SK-MEL-5 (cell line): ENCODE measurements at places on chromosomes 6 and 20.

GRCh38 chr20:51220293-51220706 is 197.4 kb upstream of the KCNG1 start:
- peak; percentile 43 for DNase-seq

- no peak for DNase-seq
Observed at GRCh38 chr6:25417046-25417605, 138.0 kb downstream of the CARMIL1 start.

DNA sequence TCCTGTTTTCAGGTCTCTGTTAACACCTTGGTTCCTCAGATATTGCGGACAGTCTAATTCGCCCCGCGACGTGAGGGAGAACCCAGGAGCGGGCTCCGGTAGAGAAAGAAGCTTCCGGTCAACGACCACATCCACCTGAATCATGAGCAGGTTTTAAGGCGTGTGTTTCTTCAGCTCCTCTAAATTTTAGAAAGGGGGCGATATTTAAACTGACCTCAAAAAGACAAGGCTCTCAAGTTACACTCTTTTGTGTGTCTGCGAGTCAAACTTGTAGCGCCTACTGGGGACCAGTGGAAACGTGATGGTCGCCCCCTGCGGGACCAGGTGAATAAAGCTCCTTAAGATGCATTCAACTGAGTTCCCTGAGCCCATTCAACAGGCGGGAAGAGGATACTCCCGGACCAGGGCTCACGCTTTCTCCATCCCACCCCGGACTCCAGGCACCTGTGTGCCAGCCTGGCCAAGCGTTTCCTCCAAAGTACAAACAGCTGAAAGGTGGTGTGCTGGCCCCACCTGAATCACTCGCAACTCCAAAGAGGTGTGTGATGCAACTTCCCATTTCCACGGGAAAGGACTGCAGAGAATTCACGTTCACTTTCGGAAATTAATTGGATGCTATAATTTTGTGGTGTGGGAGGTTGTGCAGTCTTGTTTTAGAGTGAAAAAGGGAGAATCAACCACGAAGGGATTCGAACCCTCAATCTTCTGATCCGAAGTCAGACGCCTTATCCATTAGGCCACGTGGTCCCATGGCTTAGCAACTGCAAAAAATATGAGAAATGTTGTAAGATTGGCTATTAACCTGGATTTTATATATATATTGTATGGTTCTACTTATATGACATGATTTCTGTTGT is 17.0 kb downstream of the GPX5 start:
- DNase-seq: peak; percentile 84

GRCh38 chr6:92354270-92354829 is 1065.0 kb downstream of the EPHA7 start:
- DNase-seq: no peak

- DNase-seq: no peak
Observed at GRCh38 chr6:144712541-144712940, 427.4 kb downstream of the UTRN start.

GRCh38 chr6:82954937-82955577 is 110.6 kb downstream of the UBE3D start:
- no peak for DNase-seq

- DNase-seq: no peak
Observed at GRCh38 chr6:139150920-139151319, 16.0 kb downstream of the HECA start.

GRCh38 chr6:34736823-34737222 is 20.5 kb upstream of the SNRPC start:
- DNase-seq: no peak

DNA sequence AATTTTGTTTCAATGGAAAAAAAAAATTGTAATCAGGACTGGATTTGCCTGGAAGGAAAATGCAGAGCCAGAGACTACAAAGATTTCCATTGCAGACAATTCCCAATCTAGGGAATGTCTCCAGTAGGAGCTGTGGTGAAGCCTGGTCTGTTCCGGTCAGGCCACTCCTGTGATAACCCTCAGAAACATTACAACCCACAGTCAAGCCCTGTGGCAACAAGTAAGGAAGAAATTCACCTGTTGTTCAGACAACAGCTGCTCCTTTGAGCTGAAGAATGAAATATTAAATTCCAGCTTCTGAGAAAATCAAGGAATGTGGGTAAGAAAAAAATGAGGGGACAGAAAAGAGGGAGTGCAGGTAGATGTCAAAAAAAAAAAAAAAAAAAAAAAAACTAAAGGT is 8.0 kb downstream of the PRKN start:
- DNase-seq: no peak

GRCh38 chr20:1848373-1848772 is 46.8 kb upstream of the SIRPA start:
- DNase-seq: no peak

- no peak for DNase-seq
Observed at GRCh38 chr6:108771421-108771820, 76.8 kb upstream of the ARMC2 start.

- no peak for DNase-seq
Observed at GRCh38 chr20:62749851-62750445, 41.3 kb downstream of the NTSR1 start.

DNA sequence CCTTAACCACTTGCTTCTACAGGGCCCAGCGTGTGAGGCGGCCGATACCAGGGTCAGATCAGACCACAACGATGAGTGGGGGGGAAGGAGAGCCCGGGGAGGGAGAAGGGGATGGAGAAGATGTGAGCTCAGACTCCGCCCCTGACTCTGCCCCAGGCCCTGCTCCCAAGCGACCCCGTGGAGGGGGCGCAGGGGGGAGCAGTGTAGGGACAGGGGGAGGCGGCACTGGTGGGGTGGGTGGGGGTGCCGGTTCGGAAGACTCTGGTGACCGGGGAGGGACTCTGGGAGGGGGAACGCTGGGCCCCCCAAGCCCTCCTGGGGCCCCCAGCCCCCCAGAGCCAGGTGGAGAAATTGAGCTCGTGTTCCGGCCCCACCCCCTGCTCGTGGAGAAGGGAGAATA is 2.8 kb downstream of the RING1 start:
- no peak for DNase-seq

GRCh38 chr20:41249411-41250281 is 67.9 kb downstream of the ZHX3 start:
- DNase-seq: peak; percentile 62

DNA sequence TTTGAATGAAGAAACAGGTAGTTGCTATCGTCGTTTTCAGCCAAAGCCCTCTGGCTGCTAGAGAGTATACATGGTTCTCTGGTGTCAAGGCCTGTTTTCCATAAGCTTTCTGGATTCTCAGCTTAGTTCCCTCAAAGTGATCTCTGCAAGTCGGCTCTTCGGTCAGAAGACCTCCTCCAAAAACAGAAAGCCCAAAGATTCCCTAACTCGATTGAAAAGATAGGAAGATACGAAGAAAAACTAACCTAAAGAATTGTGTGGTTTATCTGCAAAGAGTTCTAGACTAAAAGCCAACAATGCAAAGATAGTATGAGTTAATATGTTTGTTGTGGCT is 545 bp upstream of the ASCC3 start:
- no peak for DNase-seq

GRCh38 chr20:39516964-39517363 is 554.8 kb downstream of the DHX35 start:
- no peak for DNase-seq

DNA sequence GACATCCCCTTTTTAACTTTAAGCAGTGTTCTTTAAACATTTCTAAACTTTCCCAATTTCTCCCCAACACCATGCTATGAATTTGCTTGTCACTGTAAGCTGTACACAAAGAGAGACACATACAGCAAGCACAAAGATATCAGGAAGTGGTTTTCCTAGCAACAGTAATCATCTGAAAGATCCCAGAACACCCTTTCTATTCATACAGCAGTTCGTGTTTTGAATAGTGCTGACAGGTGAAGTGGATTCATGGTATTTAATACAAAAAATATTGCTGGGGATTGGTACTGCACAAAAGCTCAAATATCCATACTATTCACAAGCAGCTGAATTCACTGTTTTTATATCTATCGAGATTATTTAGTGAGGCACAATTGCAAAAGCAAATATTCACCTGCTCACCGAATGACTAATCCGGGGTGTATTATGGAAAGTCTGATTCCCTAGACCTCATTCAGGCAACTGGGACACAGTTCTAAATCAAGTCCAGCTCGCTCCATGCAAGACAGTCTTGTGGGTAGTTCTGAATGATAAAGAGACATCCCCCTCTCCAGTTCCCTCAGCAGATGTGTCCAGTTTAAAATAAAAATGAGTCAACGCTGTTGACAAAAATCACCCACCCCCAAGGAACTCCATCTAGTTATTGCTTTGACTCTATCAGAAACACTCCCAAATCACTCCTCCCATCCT is 107.1 kb upstream of the TSHZ2 start:
- DNase-seq: no peak

- DNase-seq: peak; percentile 75
Observed at GRCh38 chr20:5220321-5221060, 93.7 kb downstream of the CDS2 start.

DNA sequence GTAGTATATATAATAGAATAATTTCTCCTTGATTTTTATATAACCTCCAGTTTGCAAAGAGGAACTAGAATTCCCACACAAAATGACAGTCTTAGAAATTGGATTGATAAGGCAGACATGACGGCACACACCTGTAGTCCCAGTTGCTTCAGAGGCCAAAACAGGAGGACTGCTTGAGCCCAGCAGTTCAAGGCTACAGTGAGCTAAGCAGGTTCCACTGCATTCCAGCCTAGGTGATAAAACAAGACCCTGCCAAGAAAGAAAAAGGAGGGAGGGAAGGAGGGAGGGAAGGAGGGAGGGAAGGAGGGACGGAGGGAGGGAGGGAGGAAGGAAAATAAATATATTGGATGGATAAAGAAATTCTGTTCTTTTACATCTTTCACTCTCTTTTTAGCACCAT is 77.6 kb upstream of the SASH1 start:
- no peak for DNase-seq

GRCh38 chr6:104625536-104625935 is 234.2 kb downstream of the HACE1 start:
- DNase-seq: no peak

- no peak for DNase-seq
Observed at GRCh38 chr6:64807785-64808184, 899.2 kb downstream of the EYS start.

DNA sequence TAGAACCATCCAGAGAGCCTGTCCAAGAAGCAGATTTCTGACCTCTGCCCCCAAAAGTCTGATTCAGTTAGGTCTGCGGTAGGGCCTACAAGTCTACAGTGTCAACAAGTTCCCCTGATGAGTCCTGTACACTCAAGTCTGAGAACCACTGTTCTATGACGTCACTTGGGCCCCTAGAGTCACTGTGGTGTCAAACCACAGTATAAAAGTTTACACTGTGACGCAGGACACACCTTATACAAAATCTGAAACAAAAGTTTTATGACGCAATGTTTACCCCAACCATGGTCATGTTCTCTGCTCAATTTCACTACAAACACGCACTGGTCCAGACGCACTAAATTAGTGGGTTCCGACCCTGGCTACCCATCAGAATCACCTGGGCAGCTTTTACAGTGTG is 17.9 kb downstream of the SLA2 start:
- DNase-seq: no peak

GRCh38 chr6:142771162-142771561 is 173.8 kb downstream of the HIVEP2 start:
- no peak for DNase-seq
